Activated CD8-positive, alpha-beta memory T cell treated with anti-CD3 and anti-CD28 coated beads for 4 hours (primary cell): ENCODE measurements at places on chromosomes 3 and 15.

DNA sequence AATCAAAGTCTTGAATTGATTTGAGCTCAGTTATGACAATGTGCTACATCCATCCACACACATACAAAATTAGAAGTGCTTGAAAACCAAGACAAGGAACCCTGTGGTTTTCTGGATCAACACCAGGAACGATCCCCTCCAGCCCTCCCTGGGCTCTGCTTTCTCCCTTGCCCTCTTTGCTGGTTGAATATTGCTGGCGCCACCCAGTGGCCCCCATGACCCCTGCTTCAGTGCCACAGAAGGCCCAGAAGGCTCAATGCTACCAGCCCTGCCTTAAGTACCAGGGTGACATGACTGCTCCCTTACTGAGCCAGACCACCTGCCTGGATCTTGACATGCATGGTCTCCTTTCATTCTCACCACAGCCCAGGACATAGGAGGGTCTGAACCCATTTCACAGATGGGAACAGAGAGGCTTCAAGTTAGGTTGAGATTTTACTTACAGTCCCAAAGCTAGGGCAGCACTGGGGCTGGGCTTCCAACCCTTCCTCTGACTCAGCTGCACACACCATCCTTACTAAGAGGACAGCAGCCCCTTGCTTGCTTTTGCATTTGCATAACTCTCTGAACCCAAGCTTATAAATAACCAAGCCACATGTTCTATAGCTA lies 15.0 kb downstream of the IL12A start:
- DNase-seq, result no peak

DNA sequence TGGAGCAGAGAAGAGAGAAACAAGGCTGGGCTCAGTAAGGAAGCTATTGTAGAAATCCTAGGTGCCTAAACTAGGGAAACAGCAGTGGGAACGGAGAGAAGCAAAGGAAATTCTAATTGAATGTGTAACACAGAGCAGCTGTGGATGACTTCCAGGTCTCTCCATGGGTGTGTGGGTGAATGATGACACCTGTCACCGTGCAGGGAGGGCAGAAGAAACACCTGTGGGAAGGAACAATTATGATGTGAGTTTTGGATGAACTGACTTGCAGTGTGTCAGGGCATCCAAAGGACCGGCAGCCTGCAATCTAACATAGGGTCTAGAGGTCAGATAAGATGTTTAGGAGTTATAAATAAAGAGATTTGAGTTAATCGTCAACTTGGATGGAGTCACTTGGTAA lies 144.2 kb downstream of the RYR3 start:
- DNase-seq, result no peak

- no peak for DNase-seq
Observed at GRCh38 chr15:83108266-83109219, 1.1 kb downstream of the TM6SF1 start.

DNA sequence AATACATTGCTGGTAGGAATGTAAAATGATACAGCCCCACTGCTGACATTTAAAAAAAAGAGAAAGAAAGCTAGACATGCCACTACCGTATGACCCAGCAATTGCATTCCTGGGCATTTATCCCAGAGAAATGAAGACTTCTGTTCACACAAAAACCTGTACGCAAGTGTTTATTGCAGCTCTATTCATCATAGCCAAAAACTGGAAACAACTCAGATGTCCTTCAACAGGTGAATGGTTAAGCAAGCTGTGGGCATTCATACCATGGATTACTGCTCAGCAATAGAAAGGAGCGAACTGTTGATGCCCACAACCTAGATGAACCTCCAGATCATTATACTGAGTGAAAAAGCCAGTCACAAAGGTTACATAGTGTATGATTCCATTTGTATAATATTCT lies 132.5 kb downstream of the MAP2K5 start:
- DNase-seq, result no peak

DNA sequence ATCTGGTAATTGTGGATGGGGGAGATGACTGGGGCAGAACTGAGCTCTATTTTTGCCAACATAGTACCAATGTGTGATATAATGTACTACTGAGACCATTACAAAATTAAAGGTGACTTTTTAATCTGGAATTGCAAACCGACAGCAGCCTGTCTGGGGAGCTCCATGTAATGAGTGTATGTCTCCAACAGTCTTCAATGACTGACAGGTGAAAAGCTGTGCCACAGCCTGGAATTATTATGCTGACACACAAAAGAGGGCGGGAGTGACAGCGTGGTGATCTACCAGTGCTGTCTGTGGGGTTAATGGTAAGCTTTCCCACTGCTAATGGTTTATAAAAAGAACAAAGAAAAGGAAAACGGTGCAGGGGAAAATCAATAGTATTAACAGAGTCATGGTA lies 143.4 kb downstream of the CLSTN2 start:
- DNase-seq, result no peak

- DNase-seq, result no peak
Observed at GRCh38 chr15:78944202-78944625, 632 bp downstream of the CTSH start.

DNA sequence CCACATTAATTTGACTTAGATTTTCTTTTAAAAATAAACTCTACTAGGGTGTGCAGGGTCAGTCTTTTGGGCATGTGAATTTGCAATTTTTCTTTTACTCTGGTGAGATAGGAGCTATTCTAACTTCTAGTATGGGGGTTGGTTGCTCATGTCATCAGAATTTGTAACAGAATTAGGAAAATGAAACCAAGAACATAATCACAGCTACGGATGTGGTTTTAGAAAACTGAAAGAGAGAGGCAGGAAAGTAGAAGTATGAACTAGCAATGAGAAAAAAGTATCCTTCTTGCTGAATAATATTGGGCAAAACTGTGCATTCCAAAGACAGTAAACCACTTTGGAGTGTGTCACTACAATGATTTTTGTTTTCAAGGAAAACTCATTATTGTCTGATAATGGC lies 43.3 kb downstream of the ADPGK start:
- no peak for DNase-seq

- no peak for DNase-seq
Observed at GRCh38 chr15:43776101-43776717, 557 bp downstream of the ELL3 start.

DNA sequence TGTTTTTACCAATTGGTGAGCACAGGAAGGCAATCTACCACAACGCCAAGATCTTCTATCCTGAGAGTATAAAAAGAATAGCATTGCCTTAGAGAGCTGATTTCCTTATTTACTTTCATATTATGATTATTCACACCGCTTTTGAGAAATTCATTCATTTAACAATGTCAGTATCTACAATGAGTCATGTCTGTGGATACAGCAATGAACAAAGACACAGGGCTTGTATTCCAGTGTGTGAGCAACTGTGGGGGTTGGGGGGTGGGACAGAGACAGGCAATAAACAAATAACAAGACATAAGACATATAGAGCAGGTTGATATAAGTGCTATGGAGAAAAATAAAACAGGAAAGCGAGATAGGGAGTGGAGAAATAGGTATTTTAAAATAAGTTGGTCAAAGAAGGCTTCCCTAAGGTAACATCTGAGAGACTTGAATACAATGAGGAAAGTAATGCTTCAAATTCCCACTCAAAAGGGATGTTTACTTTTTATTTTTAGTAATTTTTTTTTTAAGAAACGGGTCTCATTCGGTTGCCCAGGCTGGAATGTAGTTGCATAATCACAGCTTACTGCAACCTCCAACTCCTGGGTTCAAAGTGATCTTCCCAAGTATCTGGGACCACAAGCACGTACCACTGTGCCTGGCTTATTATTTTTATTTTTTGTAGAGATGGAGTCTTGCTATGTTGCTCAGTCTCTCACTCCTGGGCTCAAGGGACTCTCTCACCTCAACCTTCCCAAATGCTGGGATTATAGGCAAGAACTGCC lies 45.7 kb downstream of the PGBD4 start:
- no peak for DNase-seq

GRCh38 chr15:23857028-23857641 lies 170.0 kb upstream of the NDN start:
- DNase-seq, result no peak

GRCh38 chr3:188330138-188330537 lies 176.2 kb downstream of the LPP start:
- DNase-seq, result no peak

DNA sequence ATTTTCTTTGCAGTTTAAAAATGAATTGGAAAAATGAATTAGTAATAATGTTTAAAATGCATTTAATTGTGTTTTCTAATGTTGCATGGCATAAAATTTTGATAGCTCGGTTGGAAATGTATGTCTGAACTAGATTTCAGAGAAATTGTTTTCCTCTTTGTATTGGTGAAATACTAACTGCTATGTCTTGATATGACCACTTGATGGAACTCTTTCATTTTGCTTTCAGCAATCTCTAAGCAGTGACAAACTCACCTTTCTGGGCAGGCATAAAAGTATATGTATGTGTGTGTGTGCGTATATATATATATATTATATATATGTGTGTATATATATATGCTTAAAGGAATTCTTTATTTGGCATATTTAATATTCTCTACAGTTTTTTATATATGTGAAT lies 239.3 kb upstream of the ZNF717 start:
- DNase-seq, result no peak

GRCh38 chr15:64232400-64232799 lies 69.6 kb upstream of the PPIB start:
- no peak for DNase-seq

DNA sequence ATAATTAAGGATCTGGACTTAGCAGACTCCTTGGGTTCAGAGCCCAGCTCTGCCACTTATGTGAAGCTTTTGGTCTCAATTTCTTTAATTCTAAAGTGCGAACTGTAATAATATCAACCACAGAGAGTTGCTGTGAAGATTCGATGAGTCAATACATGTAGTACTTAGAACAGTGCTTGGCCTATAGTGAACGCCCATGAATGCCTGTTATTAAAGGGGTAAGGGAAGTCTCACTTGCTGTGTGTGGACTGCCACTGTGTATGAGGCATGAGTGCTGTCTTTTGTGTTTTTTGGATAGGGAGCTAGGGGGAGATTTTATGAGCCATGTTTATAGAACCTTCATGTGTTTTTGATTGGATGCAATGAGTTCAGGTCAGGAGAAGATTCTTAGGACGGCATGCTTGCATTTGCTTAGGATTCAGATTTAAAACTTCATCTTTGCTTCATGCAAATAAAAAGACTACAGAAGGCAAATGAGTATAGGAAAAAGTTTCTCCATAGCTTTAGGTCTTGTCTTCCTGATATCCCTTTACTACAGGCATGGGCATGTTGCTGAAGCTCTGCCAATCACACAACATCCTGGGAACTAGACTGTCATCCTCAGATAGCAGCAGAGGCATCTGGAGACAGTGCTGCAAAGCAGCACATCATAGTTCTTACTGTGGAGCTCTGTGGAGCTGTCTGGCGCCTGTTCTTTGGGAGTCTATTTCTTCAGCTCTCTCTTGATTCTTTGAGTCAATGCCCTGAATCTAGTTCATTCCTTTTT lies 50.0 kb downstream of the PLS1 start:
- DNase-seq, result no peak

GRCh38 chr3:71991046-71991445 lies 206.1 kb upstream of the PROK2 start:
- DNase-seq, result no peak

DNA sequence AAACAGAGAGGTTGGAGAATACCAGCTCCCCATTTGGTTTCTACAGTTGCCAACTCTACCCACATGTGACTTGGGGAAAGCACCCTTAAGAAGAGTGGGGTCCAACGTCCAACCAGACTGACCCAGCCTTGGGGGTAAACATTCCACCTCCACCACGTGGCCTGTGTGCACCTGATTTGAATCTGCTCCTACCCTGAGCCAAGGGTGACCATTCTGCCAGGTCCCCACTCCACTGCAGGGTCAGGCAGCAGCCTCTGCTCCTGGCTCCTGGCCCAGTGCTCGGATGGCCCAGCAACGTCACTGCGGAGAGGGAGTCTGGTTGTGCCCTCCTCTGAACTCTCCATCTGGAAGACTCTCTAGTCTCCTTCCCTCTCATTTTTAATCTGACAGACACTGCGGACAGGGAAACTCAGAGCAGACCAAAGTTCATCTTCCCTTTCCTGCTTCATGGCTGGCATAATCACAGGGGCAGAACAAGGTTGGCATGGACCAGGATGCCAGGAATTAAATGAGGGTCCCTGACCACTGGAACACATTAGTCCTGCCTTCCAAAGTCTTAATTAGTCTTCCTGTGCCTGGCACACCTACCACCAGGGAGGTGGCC lies 29.4 kb downstream of the FHIT start:
- no peak for DNase-seq

- no peak for DNase-seq
Observed at GRCh38 chr3:119965692-119966091, 128.6 kb downstream of the GSK3B start.

- DNase-seq, result peak; percentile 21
Observed at GRCh38 chr15:60720493-60721256, 241.7 kb upstream of the ICE2 start.

DNA sequence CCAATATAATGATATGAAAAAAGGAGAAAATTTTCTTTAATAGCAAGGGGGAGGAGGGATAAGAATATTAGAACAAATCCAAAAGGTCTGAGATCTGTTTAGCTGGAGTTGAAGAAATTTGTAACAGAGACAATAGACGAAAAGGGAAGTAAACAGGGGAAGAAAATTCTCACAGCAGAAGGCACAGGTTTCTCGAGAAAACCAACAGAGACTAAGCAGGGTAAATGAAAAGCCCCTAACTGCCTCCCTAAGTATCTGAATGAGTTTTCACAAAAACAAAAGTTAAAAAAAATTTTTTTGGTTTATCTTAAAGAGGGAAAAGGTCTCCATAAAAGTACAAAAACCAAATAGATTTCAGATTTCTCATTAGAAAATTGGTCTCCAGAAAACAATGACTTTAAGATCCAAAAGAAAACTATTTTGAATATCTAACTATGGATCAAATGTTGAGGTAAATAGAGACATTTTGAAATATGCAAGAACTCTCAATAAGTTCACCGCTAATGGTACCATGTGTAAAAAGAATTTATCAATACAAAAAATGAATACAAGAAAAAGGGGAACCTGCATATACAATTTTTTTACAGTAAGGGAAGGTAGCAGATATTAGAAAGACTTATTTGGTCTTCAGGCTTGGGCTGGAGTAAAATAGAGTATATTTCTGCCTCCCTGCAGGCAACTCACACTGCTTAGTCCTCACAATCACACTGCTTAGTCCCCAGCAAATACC lies 23.9 kb upstream of the NEK10 start:
- no peak for DNase-seq
